G401 (cell line): ENCODE measurements at places on chromosomes 16 and 17. TPM values are rescaled to one million over a fixed set of nuclear protein-coding genes. Genes with fewer than 3 reads are reported as not detected.
A peak's percentile ranks its signal among the peaks of the same experiment; 100 is the strongest.

Gene PLA2G15
- total RNA-seq = 15.3 and 19.7 TPM in 2 replicates

Gene TBC1D28
- total RNA-seq = not detected in 2 replicates

Gene MMP28
- not detected in 2 replicates for total RNA-seq

Gene DCXR
- 131 and 135 TPM in 2 replicates for total RNA-seq

Gene KRTAP1-3
- total RNA-seq = not detected in 2 replicates

Gene SPSB3
- total RNA-seq = 14.0 and 27.3 TPM in 2 replicates

Gene PRR15L
- not detected in 2 replicates for total RNA-seq

Gene ZNF785
- not detected in 2 replicates for total RNA-seq

- no peak for DNase-seq
These were observed 59.1 kb upstream of the INTS2 start for GRCh38 chr17:61986898-61987297.

- DNase-seq = no peak
These were observed 223.3 kb downstream of the CBLN1 start for GRCh38 chr16:49058382-49058781.

DNA sequence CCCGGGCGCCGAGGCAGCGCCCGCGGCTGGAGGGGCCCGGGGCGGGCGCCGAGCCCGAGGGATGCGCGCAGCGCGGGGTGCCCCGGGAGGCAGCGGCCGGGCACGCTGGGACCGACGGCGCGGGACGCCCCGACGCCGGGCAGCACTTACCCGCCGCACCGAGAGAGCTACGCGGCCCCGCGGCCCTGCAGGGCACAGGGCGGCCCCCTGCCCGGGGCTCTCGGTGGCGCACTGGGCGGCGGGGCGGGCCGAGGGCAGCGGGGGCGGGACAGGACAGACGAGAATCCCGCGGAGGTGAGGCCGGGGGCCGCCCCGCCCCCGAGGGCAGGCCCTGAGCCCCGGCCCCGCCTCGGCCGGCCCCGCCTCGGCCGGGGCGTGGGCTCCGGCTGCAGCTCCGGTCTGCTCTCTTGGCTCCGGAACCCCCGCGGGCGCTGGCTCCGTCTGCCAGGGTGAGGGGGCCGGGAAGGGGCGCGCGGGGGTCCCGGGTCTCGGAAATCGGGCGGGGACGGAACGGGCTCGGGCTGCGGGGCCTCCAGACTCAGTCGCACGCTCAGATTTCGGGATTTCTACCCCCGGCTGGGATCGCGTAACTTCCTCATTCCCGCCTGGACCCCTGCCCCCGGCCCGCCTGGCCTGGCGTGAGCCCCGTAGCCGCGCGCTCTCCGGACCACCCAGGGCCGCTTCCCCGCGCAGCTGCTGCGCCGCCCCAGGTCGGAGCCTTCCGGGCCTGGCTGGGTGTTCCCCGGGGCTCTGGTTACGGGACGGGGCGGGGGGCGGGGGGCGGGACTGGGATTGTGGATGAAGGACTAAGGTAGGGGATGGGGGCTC is at the start of gene PLD2:
Gene PLD2 (plus strand): TSS at position 376 of the 828 bp plus-strand sequence. CDS start 621 bp downstream, outside the sequence.
- peak; percentile 81 for DNase-seq

- no peak for DNase-seq
These were observed 217.8 kb downstream of the ZFHX3 start for GRCh38 chr16:72829846-72830775.

GRCh38 chr16:69351309-69352027 is at the start of gene TMED6:
TSS of gene TMED6 (minus strand) at chr16:69351786. CDS start at chr16:69351753, 33 bp downstream.
- peak; percentile 63 for DNase-seq

DNA sequence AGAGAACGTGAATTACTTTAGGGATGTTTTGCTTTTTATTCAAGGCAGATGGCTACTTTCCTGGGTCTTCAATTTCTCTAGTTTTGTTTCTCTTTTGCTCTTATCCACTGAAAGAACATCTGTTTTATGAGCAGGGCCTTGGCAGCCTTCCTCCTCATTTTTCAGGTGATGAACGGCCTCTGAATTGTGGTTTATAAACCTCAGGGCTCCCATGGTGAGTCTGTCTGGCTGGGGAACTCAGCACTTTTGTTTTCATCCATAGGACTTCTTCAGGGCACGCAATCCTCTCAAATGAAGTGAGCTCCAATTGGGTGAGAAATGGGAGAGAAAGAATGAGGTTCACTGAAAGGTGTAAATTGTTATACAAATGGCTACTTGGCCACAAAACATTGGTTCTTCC is 186.4 kb upstream of the ERCC4 start:
- no peak for DNase-seq

- DNase-seq = no peak
These were observed 79.8 kb upstream of the GAS7 start for GRCh38 chr17:10278218-10278617.

DNA sequence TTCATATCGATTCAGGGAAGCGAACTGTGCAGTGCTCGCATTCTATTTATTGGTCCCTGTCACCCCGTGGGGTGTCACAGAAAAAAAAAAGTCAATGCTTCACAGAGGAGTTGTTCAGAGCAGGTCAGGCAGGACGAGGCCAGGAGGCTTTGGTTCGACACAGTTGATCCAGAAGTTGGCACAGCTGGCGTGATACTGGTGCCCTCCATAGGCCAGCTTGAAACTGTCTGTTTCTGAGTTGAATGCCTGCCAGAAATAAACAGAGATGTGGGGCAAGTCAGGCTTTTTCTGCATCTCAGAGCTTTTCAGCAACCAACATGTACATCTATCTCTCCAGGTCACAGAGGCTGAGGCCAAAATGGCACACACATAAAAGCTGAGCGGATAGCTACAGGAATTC is 29.1 kb downstream of the DUSP14 start:
- DNase-seq = no peak

DNA sequence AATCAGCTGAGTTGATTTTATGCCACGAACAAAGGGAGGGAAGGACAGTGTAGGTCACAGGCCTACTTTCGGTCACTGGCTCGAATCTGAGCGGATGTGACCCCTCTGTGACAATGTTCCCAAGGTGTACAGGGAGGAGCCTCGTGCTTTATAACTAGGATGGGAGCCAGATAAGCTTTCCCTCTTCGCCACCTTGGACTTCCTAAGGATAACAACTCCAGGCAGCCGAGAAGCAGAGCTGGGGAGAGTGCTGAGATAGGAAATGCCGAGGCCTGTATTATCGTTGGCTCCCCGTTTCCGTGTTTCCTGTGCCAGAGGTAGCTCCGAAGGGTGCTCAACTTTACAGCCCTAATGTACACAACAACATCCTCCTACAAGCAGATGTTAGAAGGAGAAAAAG is 217.8 kb upstream of the IRX3 start:
- DNase-seq = no peak

DNA sequence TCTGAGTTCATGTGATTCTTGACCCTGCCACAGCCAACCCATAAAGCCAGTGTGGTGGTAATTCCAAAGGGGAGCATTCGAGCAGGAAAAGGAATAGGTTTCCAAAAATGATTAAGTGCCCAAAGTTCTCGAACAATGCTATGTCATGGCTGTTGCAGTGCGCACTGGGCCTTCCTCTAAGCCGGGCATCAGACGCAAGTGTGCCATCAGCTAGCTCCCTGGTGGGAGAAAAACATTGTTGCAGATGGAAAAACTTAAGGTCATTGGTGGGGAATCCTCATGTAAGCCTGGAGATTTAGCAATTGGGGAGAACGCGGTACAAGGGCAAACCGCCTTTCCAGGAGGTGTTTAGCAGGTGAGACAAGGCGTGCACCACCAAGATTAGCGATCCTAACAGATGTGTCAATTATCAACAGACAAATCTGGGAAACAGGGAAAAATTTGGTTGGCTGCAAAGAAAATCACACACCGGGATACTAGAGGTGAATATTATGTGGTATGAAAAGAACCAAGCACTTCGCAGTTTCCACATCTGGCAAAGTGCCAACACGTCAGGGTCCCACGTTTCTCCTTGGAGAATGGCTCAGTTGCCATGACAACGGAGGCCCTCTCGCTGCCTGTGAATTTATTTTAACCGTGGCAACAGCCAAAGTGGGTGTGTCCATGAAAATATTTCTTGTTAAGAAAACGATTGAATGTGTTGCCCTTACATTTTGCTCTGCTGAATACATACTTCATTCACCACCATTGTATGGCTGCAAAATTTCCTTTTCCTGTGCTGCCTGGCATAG is 118.5 kb upstream of the CACNG5 start:
- peak; percentile 16 for DNase-seq

GRCh38 chr17:67441052-67441895 is 64.2 kb downstream of the PITPNC1 start:
- no peak for DNase-seq

- peak; percentile 79 for DNase-seq
These were observed at the start of gene MPG for GRCh38 chr16:77807-78443. TSS of gene MPG (plus strand) at chr16:78225. CDS start at chr16:78310, 85 bp downstream.

- DNase-seq = no peak
These were observed 699 bp downstream of the FAM222B start for GRCh38 chr17:28841901-28842281.

DNA sequence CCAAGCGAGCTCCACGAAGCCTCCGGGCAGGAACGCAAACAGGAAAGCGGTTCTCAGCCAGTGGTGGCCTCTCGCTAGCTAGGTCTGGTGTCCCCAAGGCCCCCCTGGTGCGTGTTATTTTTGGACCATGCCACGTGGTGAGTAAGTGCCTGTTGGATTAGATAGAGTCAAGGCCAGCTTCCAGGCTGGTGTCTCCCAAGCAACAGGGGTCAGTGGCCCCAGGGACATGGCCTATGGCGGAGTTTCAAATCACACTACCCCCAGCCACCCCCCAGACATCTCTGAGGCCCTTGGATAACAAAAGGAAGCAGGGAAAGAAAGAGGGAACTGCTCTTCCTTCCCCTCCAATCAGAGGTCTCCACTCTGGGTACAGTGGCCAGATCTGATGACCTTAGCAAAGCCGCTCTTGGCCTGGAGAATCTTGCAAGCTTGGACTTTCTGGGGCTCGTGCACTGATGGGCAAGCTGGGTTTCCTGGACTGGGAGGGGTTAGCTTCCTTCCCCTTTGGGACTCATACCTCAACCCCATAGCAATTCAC is 58.2 kb downstream of the MAF start:
- no peak for DNase-seq

- no peak for DNase-seq
These were observed 94.8 kb downstream of the WSCD1 start for GRCh38 chr17:6164996-6165395.
